WTC11 (cell line): ENCODE measurements at places on chromosomes 1 and 21. TPM values are rescaled to one million over a fixed set of nuclear protein-coding genes. Genes with fewer than 3 reads are reported as not detected.

DNA sequence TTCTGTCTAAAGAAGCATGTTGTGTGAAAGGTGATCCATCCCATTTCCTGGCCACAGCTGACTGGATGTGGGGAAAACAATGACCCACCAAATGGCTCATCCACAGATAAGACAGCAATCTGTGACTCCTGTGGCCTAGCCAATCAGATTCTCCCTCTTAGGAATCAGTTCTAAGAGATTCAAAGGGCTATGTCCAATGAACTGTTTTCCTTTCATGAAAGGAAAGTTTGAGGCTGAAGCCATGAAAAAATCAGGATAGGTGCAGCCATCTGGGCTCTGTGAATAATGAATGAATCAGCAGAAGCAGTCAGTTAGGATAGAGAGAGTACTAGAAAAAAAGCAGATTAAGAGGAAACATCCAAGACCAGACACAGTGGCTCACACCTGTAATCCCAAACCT, 164.7 kb downstream of the NRIP1 start:
- no peak for DNase-seq

- DNase-seq: peak; percentile 71
Observed at GRCh38 chr1:3403388-3404231, 50.9 kb upstream of the ARHGEF16 start.

DNA sequence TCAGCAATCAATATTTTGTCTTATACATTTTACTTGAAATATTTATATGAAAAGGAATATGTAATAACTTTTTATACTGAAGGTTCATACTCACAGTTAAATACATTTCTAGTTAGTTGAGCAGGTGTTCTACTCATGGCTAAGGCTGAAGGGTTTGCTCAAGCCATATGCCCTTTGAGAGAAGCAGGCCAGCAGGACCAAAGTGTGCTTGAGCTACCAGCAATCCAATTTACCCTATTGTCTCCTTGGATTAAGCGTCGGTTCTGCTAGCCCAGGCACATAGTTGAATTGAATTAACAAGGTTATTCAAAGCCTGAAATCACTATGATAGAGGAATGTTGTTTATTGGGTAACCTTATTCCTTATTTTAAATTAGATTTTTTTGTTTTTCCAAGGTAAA, 151.5 kb upstream of the BACE2 start:
- DNase-seq: no peak

DNA sequence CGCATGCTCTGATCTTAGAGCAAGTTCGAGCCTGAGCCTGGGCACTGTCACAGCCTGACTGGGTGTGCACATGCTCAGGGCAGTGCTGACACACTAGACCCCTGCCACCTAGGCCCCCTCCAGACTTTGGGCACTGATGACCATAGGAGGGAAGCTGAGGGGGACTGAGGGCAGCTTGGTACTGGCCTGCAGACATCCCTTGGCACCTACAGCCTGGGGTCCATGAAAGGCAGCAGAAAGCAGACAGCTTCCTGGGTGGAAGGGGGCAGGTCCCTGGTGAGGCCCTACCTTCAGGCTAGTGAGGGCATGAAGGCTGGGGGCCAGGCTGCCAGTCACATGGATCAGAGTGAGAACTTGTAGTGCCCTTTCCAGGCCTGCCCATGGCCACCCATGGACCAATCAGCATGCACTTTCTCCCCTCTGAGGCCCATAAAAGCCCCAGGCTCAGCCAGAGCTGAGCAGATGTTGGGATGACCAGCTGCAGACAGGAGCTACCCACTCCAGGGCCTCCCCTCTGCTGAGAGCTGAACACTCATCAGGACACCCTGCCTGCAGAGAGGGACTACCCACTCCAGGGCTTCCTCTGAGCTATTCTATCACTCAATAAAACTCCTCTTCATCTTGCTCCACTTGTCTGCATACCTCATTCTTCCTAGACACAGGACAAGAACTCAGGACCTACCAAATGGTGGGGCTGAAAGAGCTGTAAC, 680.8 kb downstream of the MATN1 start:
- no peak for DNase-seq

The CYYR1 gene
- total RNA-seq: 25.3 to 29.3 TPM (median 28.6 TPM) in 3 replicates
